ENCODE measurements at places on chromosomes 1 and 21.

DNA sequence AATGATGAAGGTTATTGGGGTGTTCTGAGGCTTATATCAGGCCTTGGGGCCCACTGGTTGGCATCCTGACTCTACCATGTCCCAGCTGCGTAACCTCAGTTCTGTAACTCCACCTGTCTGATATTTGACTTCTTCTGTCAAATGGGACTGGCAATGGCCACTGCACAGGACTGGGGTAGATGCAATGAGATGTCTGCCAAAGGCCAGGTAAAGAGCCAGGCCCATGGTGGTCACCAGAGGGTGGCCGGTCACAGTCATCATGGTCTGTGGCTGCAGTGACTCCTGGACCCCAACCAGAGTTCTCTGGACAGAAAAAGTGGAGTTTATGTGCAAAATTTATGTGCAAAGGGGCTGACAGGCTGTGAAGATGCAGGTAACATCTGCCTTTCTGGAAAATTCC lies 173.3 kb downstream of the PTPRU start:
- no peak for DNase-seq

- peak; percentile 61 for DNase-seq
Measured at GRCh38 chr1:41846625-41847405, 71.9 kb downstream of the HIVEP3 start.

DNA sequence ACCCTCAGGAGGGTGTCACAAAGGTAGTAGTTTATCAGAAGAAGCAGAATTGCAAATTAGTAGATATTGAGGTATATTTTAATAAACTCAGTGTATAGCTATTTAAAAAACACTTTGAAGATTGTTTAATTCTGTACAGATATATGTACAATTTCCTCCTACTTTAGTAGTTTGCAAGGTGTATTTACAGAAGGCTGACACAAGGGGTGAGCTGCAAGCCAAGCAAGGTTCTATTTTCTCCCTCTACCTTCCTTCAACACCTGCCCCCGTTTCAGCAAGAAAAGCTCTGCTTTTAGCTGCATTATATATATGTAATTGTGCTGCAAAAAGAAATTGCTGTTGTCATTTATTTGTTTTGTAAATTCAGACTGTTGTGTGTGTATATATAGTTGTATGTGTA lies 674.2 kb upstream of the PKN2 start:
- DNase-seq, result no peak

- no peak for DNase-seq
Measured at GRCh38 chr1:231883382-231883781, 256.8 kb downstream of the DISC1 start.

- DNase-seq, result peak; percentile 27
Measured at GRCh38 chr1:150562446-150563339, 13.5 kb downstream of the ADAMTSL4 start.

DNA sequence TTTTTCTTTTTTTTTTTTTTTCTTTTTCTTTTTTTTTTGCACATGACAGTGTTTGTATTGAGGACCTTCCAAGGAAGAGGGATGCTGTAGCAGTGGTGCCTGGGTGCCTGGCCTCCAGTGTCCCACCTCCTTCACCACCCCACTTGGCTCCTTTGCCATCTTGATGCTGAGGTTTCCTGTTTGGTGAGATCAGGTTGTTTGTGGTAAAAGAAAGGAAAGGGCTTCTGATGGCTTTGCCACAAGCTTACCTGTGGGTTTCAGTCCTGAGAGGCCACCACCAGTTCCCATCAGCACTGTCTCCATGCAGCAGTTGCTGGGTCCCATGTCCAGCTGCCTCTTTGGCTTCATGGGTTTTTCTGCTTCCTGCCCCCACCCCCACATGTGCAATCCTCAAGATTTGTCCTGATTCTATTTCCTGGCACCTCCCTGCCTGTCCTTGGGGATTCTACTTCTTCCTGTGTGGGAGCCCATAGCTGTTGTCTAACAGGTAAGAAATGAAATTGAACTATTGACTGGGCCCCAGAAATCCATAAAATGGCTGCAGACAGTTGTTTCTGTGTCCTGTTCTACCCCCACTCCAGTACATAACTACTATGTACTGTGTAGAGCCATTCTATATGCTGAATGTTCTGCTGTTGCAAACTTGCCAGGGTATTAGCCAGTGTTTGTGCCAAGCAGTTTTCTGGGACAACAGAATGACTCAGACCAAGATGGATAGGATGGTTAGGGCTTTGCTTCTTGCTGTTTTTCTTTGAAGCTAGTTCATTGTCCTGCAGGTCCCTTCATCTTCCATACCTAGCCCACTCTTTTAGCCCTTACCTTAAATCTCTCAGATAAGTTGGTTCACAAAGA lies 4.2 kb upstream of the CCDC28B start:
- no peak for DNase-seq

DNA sequence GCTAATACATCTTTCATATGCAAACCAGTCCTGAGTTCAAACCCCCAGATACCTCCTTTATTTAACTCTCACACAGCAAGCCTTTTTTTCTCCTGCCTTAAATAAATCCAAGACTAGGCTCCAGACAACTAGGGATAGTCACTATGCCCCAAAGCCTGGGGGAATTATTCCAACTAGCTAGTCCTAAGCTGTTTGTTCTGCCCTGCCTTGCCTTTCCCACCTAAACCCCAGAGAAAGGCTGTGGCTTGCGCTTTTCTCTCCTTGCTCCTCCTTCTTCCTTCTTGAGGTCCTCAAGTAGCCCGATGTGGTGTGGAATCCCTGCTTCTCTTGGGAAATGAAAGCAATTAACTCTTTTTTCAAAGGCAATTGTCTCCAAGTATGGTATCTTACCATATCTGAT lies 31.8 kb downstream of the C1orf87 start:
- DNase-seq, result no peak

- DNase-seq, result peak; percentile 57
Measured at GRCh38 chr1:210715072-210715471, 386.4 kb downstream of the HHAT start.

GRCh38 chr1:162997499-162998285 lies 71.5 kb upstream of the RGS4 start:
- no peak for DNase-seq

GRCh38 chr1:184563308-184563707 lies 176.5 kb downstream of the C1orf21 start:
- peak; percentile 41 for DNase-seq

GRCh38 chr1:245444945-245445344 lies 290.2 kb downstream of the KIF26B start:
- no peak for DNase-seq

GRCh38 chr1:34290831-34291230 lies 114.1 kb downstream of the C1orf94 start:
- no peak for DNase-seq

- peak; percentile 80 for DNase-seq
Measured at GRCh38 chr1:212457740-212458338, 25.1 kb downstream of the NENF start.

GRCh38 chr1:226654668-226655055 lies 84.4 kb downstream of the ITPKB start:
- no peak for DNase-seq

DNA sequence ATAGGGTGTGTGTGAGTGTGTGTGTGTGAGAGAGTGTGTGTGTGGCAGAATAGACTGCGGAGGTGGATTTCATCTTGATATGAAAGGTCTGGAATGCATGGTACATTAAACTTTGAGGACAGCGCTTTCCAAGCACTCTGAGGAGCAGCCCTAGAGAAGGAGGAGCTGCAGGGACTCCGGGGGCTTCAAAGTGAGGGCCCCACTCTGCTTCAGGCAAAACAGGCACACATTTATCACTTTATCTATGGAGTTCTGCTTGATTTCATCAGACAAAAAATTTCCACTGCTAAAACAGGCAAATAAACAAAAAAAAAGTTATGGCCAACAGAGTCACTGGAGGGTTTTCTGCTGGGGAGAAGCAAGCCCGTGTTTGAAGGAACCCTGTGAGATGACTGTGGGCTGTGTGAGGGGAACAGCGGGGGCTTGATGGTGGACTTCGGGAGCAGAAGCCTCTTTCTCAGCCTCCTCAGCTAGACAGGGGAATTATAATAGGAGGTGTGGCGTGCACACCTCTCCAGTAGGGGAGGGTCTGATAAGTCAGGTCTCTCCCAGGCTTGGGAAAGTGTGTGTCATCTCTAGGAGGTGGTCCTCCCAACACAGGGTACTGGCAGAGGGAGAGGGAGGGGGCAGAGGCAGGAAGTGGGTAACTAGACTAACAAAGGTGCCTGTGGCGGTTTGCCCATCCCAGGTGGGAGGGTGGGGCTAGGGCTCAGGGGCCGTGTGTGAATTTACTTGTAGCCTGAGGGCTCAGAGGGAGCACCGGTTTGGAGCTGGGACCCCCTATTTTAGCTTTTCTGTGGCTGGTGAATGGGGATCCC lies 18.3 kb upstream of the HDAC1 start:
- DNase-seq, result no peak

GRCh38 chr1:75630998-75631397 lies 20.1 kb upstream of the SLC44A5 start:
- no peak for DNase-seq

DNA sequence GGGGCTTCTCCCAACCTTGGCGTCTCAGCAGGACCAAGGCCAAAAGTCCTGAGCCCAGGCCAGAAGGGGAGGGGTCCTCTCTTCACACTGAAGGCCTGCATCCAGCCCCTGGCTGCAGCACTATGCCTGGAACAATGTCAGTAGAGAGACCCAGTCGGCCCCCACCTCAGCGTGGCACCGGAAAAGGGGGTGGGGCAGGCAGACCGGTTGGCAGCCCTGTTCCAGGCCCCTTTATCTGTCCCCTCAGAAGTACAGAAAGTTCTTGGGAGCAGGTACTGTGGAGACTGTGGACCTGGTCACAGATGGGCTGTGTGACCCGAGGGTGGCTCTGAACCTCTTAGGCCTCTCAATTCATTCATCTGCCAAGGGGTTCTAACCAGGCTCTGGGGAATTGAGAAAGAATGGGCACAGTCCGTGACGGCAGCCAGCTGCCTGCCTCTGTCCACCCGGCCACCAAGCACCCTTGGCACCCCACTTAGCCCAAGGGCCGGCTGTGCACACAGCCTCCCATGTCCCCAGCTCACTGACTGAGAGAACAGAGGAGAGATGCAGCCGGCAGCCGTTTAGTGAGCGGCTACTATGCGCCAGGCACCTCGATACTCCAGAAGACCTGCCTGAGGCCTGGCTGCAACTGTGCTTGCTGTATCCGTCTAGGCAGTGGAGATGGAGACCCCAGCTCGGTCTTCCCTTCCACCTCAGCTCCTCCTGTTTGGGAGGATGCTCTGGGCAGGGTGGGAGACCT lies 23.9 kb downstream of the RUNX3 start:
- DNase-seq, result no peak
